ENCODE measurements at places on chromosomes 7 and 10.

- no peak for DNase-seq
Observed at GRCh38 chr7:109437957-109438356, 868.3 kb downstream of the DNAJB9 start.

GRCh38 chr7:2063563-2064260 is 169.0 kb downstream of the MAD1L1 start:
- DNase-seq, result no peak

DNA sequence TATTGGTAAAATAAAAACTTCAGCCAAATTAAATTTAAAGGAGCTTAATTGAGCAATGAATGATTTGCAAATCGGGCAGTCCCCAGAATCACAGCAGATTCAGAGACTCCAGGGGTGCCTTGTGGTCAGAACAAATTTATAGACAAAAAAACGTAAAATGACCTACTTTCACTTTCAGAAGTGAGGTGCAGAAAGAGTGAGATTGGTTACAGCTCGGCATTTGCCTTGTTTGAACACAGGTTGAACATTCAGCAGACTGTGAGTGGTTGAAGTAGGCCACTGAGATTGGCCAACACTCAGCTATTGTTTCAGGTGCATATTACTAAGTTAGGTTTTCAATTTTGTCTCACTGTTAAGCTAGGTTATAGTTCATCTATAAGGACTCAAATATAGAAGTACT is 153.4 kb downstream of the BICC1 start:
- no peak for DNase-seq

- DNase-seq, result no peak
Observed at GRCh38 chr10:500876-501275, 188.6 kb downstream of the DIP2C start.

- DNase-seq, result no peak
Observed at GRCh38 chr10:79055892-79056291, 12.9 kb upstream of the ZMIZ1 start.

GRCh38 chr7:81235997-81236396 is 317.1 kb upstream of the SEMA3C start:
- no peak for DNase-seq

Measured in germinal center (tissue), 1 donor.